Activated CD8-positive, alpha-beta memory T cell treated with anti-CD3 and anti-CD28 coated beads for 4 hours (primary cell): ENCODE measurements at places on chromosomes 3 and 15.

DNA sequence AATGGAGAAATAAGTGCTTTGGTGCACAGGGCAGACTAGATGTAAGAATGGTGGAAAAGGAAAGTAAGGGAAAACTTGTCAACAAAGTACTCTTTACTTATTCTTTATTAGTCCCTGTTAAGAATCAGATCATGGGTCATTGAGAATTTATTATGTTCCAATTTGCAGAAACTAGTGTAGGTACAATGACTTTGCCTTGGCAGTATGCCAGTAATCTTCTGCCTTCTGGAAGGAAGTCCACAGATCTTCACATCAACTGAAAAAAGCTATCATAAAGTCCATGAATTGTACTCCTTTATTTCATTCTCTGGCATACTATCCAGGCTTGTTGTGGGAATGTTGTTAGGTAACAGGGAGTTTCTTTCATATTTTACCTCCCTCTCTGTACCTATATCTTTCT, 88.2 kb upstream of the FLNB start:
- DNase-seq = no peak

DNA sequence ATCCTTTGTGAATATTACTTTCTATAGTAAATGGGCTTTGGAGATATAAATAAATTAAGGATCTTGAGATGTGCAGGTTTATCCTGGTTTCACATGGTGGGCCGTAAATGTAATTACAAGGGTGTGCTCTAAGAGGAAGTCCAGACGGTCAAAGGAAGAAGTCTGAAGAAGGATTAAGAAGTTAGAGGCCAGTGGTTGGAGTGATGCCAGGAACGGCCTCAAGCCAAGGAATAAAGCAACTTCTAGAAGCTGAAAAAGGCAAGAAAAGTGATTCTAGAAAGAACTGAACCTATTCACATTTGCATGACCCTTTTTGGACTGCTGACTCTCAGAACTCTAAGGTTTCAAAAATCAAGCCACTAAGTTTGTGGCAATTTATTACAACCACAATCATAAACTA, 981.3 kb upstream of the ALCAM start:
- DNase-seq = no peak

DNA sequence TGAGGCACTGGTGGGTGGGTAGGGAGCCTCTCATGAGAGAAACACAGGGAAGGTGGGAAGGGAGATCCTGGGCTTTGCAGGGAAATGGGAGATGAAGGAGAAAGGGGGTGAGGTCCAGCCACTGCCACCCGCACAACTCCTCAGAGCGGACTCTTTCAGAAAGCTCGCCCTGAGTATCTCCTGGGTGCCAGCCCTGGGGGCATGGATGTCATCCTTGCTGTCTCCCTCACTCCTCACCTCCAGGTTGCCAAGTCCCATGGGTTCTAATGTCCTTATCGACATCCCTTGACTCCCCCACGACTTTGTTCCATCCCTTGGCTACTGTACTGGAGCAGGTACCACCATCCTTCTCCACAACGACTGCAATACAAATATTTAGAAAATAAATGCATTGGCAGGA, 40.9 kb downstream of the SYNM start:
- DNase-seq = no peak

DNA sequence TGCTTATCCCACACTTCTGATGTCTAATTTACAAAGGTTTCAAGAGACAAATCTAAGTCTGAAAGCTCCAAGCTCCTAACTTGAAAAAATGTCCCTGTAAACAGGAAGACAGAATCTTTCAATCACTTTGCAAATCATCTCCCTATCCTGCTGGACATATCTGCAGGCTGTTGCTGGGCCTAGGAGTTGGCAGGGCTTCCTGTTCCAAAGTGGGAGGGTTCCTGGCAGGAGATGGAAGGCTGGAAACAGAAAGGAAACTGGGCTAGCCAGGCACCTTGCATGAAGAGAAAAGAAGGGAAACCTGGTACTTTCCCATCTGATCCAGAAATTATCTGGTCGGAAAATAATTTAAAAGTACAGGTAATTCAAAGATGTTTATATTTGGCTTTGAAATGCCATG, 227.3 kb upstream of the IL12A start:
- no peak for DNase-seq

GRCh38 chr3:31974471-31974870, 6.6 kb downstream of the OSBPL10 start:
- no peak for DNase-seq

GRCh38 chr15:39061952-39062464, 497.4 kb upstream of the RASGRP1 start:
- DNase-seq = no peak

GRCh38 chr3:46124216-46125177, 83.6 kb downstream of the CCR1 start:
- no peak for DNase-seq

- DNase-seq = no peak
These were observed 271.4 kb downstream of the CLSTN2 start for GRCh38 chr3:140206196-140207040.

GRCh38 chr3:73399106-73399505, 225.6 kb downstream of the PDZRN3 start:
- no peak for DNase-seq

GRCh38 chr3:64681015-64681414, 6.8 kb downstream of the ADAMTS9 start:
- DNase-seq = no peak
